ENCODE measurements at places on chromosomes 12 and 14.

GRCh38 chr12:120902846-120903411 is 1.2 kb downstream of the SPPL3 start:
- no peak for DNase-seq

GRCh38 chr14:61438497-61438859 is 117.1 kb downstream of the PRKCH start:
- DNase-seq = no peak

GRCh38 chr14:26394150-26394810 is 203.6 kb downstream of the NOVA1 start:
- no peak for DNase-seq

GRCh38 chr12:93773122-93773871 is 96.1 kb downstream of the CRADD start:
- DNase-seq = peak; percentile 36

- peak; percentile 99 for DNase-seq
Observed at GRCh38 chr14:35292051-35292769, at the start of gene PSMA6. Gene PSMA6 (plus strand): TSS chr14:35292382. CDS start chr14:35292477, 95 bp downstream.

GRCh38 chr14:65588426-65589140 is 176.1 kb downstream of the FUT8 start:
- no peak for DNase-seq

GRCh38 chr12:104510873-104511440 is 54.2 kb downstream of the CHST11 start:
- no peak for DNase-seq

- no peak for DNase-seq
Observed at GRCh38 chr12:117092886-117093285, 6.3 kb downstream of the TESC start.

DNA sequence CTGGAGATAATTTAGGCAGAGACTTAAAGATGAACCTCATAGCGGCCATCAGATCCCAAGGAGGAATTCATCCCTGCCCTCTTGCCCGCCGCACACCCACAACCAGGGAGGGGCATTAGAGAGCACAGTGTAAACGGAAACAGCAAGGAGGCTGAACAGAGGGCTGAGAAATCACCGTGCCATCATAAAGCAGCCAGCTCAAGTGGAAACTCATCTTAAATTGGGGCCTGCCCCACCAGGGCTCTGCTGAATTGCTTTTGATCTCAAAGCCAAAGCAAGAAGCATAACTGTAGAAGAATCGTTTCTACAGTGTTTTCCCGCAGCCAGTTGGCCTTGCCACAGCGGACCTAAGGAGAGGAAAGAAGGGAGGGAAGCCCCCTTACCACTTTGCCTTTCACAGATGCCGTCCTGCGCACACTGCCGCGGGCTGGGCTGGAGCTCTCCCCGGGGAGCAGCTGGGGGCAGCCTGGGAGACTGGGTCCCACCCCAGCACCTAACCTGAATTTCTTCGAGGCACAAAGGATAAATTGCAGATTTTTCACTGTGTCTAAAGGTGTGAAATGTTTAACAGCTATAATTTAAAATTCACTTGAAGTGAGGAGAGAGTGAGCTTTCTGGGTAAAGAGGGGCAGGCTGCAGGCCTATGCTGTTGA is 51.8 kb upstream of the MMP17 start:
- no peak for DNase-seq

GRCh38 chr12:19841451-19841850 is 402.2 kb downstream of the AEBP2 start:
- no peak for DNase-seq

DNA sequence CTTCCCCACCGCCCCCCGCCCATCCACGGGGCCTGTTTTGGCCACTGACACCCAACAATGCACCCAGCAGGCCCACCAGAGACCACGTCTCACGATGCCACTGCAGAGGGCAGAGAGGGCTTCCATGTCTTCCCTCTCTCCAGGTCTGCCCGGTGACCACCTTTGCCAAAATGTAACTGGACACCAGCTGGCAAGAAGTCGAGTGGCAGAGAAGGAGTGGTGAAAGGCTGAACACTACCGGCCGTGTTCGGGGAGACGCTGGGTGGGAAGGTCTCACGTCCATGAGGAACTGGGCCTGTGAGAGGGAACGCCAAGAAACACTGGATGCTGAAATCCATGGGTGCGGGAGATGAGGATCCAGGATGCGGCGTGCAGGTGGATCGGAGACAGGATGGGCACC is 308.2 kb downstream of the ADGRD1 start:
- no peak for DNase-seq

GRCh38 chr12:110661337-110661972 is 27.5 kb downstream of the HVCN1 start:
- DNase-seq = peak; percentile 44
